Astrocyte (in vitro differentiated cells and primary cell): ENCODE measurements at places on chromosomes 12 and 14. TPM values are rescaled to one million over a fixed set of nuclear protein-coding genes. Genes with fewer than 3 reads are reported as not detected.

DNA sequence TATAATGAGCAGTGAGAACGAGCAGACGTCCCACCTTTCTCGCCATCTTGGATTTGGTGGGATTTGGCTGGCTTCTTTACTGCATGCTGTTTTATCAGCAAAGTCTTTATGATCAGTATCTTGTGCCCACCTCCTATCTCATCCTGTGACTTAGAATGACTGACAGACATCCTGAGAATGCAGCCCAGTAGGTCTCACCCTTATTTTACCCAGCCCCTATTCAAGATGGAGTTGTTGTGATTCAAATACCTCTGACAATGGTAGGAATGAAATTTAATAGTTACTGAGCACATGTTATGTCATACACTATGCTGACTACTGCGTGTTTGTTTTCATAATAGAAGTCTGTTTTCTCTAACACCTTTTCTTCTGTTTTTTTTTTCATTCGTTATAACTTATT is 1.9 kb downstream of the TMTC3 start:
- DNase-seq, result no peak

- DNase-seq, result no peak
Measured at GRCh38 chr14:24277606-24278321, 6.4 kb upstream of the RABGGTA start.

DNA sequence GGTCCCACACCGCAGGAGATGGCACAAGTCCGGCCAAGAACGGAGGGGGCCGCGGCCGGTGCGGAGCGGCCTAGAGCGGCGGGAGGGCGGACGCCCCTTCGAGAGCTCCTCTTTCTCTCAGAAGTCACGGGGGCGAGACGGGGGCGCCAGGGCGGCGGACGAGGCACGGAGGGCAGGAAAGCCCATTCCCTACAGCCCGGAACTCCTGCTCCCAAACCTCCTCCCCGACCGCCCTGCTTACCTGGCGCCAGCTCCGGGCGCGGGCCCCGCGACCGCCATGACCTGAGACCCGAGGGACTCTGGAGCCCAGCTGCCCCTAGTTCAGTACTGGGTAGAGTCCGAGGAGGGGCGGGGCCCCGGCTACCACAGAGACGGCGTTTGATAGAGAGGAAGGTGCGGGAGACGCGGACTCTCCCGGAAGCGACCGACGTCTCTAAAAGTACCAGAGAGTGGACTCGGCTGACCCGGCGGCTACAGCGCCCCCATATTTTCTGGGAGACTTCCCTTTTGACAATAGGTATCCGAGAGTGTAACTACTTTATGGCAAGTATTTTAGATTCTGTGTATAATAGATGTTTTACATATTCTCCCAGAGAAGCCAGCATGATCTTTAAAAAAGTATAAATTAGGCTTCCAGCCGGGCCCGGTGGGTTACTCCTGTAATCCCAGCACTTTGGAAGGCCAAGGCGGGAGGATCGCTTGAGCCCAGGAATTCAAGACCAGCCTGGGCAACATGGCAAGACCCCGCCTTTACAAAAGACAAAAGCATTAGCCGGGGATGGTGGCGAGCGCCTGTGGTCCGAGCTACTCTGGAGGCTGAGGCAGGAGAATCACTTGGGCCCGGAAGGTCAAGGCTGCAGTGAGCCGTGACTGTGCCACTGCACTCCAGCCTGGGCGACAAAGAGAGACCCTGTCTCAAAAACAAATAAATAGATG is at the start of gene ABCD4:
ABCD4 (minus strand) TSS at position 301 of the 936 bp plus-strand sequence; CDS start at position 279, 22 bp downstream.
- DNase-seq, result peak; percentile 79

Gene TMEM63C
- total RNA-seq, result 11.3 and 22.8 TPM in 2 replicates

Gene APOF
- total RNA-seq, result not detected in 2 replicates

- no peak for DNase-seq
Measured at GRCh38 chr14:94058674-94059138, 22.3 kb downstream of the DDX24 start.

Gene ADGRD1
- total RNA-seq, result 3.0 and 3.9 TPM in 2 replicates

DNA sequence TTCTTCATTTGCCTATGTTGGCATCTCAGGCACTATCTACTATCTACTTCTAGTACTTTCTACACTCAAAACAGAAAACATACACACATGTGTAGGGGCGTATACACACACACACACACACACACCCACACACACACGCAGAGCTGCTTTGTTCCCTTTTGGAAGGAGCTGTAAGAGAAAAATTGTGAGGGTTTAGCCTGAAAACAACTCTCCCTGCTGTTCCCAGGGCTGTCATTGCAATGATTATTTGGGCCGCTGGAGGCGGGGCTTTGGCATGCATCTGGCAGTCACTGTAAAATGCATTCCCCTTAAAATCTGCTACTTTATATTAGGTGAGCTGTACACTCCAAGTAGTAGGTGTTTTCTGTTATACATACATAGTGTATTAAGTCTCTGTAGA is 29.1 kb upstream of the SLC38A2 start:
- DNase-seq, result peak; percentile 61

GRCh38 chr12:7061138-7061537 is 620 bp downstream of the C1S start:
- no peak for DNase-seq

Gene IFNG-AS1
- not detected in 2 replicates for total RNA-seq

DNA sequence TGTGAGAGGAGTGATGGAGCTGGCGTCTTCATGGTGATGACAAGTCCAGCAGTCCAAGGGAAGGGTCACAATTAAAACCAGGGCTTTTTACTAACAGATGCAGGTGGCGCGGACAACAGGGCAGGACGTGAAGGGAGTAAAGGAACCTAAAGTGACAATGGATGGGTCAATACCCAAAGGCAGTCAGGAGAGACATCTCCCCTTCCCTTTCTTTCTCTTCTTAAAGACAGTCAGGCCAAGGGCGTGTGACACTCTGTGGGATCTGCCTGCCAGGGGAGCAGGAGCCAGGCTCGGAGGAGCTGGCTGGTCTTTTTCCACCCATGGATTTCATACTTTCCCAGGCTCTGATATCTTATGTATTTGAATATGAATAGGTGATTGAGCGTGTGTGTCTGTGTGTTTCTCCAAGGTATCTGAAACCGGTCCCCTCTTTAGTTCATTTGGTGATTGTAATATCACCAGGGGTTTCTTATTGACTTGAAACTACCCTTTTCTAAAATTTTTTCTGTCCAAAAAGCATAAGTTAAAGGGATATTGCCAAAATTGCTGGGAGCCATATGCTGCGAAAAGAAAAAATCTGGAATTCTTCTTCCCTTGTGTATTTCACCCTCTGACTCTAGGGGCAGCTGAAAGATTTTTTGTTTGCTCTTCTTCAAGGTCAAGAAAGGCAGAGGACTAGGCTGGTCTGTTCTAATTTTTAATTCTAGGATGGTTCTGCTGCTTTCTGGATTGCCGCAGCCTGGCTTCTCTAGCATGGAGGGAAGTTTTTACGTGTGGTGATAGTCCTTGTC is 61.8 kb downstream of the FBXL14 start:
- DNase-seq, result no peak

DNA sequence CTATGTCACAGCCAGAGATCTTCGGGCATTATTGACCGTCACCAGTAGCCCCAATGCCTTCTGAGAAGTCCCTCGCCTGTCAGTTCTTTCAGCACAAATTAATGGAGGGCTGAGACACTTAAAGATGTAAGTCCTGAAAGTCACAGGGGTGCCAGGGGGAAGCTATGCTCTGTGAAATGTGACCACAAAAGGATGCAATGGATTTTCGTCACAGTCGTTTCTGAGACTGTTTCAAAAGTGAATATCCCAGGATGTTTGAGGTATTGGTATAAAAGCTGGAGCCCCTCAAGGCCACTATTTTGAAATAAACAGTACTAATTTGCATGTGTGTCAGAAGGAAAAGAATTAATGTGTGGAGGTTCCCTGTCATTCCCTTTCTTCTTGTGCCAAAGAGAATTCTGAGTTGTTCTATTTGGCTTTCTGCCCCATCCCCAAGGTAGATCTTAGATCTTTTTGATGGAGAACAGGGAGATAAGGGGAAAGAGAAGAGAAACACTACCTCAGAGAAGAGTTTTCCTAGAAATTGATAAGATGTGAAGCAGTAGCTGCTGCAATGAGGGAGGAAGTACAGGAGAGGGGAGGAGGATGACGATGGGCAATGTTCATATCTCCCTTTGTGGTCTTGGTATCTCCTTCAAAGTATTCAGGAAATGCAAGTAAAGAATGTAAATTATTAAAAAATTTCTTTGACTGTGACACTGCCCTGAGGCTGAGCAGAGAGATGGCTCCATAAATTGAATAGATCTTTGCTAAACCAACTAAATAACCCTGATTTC is 101.8 kb upstream of the NAP1L1 start:
- DNase-seq, result peak; percentile 79

Gene TMEM121
- total RNA-seq, result 4.0 and 5.2 TPM in 2 replicates

Gene ITGB7
- 0.79 and 1.3 TPM in 2 replicates for total RNA-seq

DNA sequence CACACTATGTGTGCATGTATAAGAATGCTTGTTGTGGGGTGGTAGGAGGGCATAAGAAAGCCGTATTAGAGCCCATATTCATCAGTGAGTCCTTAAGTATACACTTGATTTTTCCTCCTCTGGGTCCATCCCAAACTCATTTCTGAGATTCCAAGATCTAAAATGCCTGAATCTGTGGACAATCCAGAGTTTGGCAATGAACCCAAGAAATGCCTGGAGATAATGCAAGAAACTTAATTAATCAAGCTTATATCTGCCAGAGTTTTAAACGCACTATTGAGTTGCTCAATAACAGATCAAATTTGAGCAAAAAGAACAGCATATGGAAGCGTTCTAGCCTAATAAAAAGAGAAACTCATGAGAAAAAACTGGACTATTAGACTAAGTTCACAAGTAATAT is 143.4 kb upstream of the NAV3 start:
- DNase-seq, result no peak

GRCh38 chr12:69417741-69418167 is 52.4 kb upstream of the FRS2 start:
- no peak for DNase-seq

GRCh38 chr12:45017916-45018315 is 33.0 kb downstream of the DBX2 start:
- no peak for DNase-seq

DNA sequence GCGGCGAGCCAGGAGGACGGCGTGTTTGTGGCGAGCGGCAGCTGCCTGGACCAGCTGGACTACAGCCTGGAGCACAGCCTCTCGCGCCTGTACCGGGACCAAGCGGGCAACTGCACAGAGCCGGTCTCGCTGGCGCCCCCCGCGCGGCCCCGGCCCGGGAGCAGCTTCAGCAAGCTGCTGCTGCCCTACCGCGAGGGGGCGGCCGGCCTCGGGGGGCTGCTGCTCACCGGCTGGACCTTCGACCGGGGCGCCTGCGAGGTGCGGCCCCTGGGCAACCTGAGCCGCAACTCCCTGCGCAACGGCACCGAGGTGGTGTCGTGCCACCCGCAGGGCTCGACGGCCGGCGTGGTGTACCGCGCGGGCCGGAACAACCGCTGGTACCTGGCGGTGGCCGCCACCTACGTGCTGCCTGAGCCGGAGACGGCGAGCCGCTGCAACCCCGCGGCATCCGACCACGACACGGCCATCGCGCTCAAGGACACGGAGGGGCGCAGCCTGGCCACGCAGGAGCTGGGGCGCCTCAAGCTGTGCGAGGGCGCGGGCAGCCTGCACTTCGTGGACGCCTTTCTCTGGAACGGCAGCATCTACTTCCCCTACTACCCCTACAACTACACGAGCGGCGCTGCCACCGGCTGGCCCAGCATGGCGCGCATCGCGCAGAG is 873 bp downstream of the PLXNC1 start:
- peak; percentile 24 for DNase-seq

- peak; percentile 20 for DNase-seq
Measured at GRCh38 chr14:86038387-86039042, 508.6 kb downstream of the FLRT2 start.

GRCh38 chr12:130989391-130989790 is 35.7 kb downstream of the ADGRD1 start:
- no peak for DNase-seq

- DNase-seq, result no peak
Measured at GRCh38 chr12:39124768-39125167, 219.4 kb upstream of the CPNE8 start.

GRCh38 chr14:103782376-103782775 is 65.0 kb downstream of the PPP1R13B start:
- no peak for DNase-seq

Gene CDH24
- total RNA-seq, result 17.4 and 22.2 TPM in 2 replicates

DNA sequence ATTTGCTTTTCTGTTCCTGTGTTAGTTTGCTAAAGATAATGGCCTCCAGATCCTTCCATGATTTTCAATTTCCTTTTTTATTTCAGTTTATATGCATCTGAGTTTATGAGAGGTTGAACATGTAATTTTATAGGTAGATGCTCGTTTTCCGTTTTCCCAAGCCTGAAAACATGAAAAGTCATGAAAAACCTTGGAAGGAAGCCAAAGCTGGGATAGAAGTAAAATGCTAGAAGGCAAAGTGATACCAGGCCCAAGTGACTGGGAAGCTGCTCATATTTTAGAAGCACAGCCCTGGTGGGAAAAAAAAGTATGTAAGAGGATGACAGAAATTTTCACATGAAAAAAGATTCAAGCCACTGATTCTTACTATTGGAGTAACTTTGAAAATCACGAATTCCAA is 290.8 kb downstream of the PRKD1 start:
- no peak for DNase-seq

Gene RNASE8
- not detected in 2 replicates for total RNA-seq

Gene IFI27L2
- 63.9 and 79.9 TPM in 2 replicates for total RNA-seq
